ENCODE measurements at places on chromosomes 2 and 18. TPM values are rescaled to one million over a fixed set of nuclear protein-coding genes. Genes with fewer than 3 reads are reported as not detected.

C2orf42 gene
- total RNA-seq = 7.4 TPM

UCN gene
- total RNA-seq = 2.1 TPM

CDH2 gene
- total RNA-seq = 0.08 TPM

RFX8 gene
- 0.08 TPM for total RNA-seq

LTBP1 gene
- total RNA-seq = 72.8 TPM

GAD1 gene
- 2.1 TPM for total RNA-seq

ARHGAP15 gene
- total RNA-seq = not detected
